ENCODE measurements at places on chromosomes 1 and 21. TPM values are rescaled to one million over a fixed set of nuclear protein-coding genes. Genes with fewer than 3 reads are reported as not detected.

Gene AJAP1
- total RNA-seq: not detected

Gene CYYR1
- total RNA-seq: 0.12 TPM

Gene MMEL1
- 2.7 TPM for total RNA-seq

Gene OLIG2
- total RNA-seq: not detected

Gene LRRIQ3
- 1.1 TPM for total RNA-seq

Gene TAS1R2
- not detected for total RNA-seq

Gene XCL2
- not detected for total RNA-seq

Gene SPATA6
- total RNA-seq: 8.6 TPM

Gene ADCY10
- total RNA-seq: 0.30 TPM

Gene TMOD4
- total RNA-seq: 1.8 TPM

Gene ZSWIM5
- total RNA-seq: 1.1 TPM

Gene RCSD1
- 0.15 TPM for total RNA-seq

Gene STUM
- not detected for total RNA-seq

Gene TFF2
- total RNA-seq: not detected

Gene AMY1A
- not detected for total RNA-seq

Gene IGSF9
- 10.3 TPM for total RNA-seq

Gene C1orf216
- 13.9 TPM for total RNA-seq

Gene BCAN
- not detected for total RNA-seq

Gene ST6GALNAC3
- total RNA-seq: 2.2 TPM

Gene C2CD4D
- 0.17 TPM for total RNA-seq

Gene MRPL24
- total RNA-seq: 111 TPM

Gene TDRD5
- 0.25 TPM for total RNA-seq

Gene FNDC10
- 8.4 TPM for total RNA-seq

Gene KMO
- not detected for total RNA-seq

Gene MNDA
- not detected for total RNA-seq

Gene KPRP
- not detected for total RNA-seq

Gene SPOCD1
- total RNA-seq: 5.0 TPM

Gene OR2W3
- not detected for total RNA-seq

Gene CCDC18
- total RNA-seq: 18.1 TPM

Gene ATP1A4
- total RNA-seq: not detected

Gene SH2D5
- total RNA-seq: 10.4 TPM

Gene TMPRSS15
- total RNA-seq: not detected

Gene TMCC2
- 2.7 TPM for total RNA-seq

Gene NUDT4B
- 0.74 TPM for total RNA-seq
